ENCODE measurements at places on chromosomes 11 and 22.

GRCh38 chr22:41550952-41551491, 6.8 kb upstream of the POLR3H start:
- no peak for DNase-seq

DNA sequence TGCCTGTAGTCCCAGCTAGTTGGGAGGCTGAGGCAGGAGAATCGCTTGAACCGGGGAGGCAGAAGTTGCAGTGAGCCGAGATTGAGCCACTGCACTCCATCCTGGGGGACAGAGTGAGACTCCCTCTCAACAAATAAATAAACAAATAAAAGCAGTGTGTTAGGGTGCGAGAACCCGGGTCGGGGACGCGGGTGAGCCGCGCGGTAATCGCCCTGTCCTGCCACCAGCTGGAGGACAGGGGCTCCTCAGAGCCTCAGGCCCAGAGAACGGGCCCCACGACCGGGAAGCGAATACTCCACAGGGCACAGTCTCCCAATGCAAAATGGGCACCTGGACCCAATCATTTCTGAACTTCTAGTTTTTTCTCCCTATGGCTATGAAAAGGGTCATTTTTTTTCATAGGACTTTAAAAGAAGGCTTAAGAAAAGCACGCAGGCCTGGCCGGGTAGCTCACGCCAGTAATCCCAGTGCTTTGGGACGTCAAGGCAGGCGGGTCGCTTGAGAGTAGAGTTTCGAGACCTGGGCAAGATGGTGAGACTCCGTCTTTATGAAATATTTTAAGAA, 744 bp upstream of the MCM5 start:
- DNase-seq, result no peak

GRCh38 chr11:32002311-32002710, 88.6 kb upstream of the RCN1 start:
- no peak for DNase-seq

GRCh38 chr22:36680038-36680437, 23.5 kb downstream of the CACNG2 start:
- no peak for DNase-seq

- DNase-seq, result no peak
Measured at GRCh38 chr11:108754901-108755625, 90.2 kb downstream of the DDX10 start.

- no peak for DNase-seq
Measured at GRCh38 chr22:36823186-36823839, 6.5 kb upstream of the PVALB start.

DNA sequence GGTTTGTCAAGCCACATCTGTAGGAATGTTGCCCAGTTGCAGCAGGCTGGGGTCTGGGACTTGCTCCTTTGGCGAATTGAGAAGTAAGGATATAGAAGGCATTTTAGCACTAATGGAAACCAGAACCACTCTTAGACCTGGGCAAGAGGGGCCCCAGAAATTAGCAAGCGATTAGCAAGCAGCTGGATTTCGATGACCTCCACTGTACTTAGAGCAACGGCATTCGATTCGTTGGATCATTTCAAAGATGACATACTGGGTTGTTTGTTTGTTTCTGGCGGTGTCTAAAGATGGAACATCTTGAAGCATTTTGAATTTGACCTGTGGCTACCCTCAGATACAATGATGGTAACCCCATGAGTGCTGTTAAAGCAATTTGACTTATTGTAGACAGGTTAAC, 1.2 kb upstream of the CDPF1 start:
- no peak for DNase-seq

- no peak for DNase-seq
Measured at GRCh38 chr22:28397306-28397705, 282.3 kb downstream of the TTC28 start.

GRCh38 chr11:34977089-34977912, 60.9 kb downstream of the PDHX start:
- no peak for DNase-seq

DNA sequence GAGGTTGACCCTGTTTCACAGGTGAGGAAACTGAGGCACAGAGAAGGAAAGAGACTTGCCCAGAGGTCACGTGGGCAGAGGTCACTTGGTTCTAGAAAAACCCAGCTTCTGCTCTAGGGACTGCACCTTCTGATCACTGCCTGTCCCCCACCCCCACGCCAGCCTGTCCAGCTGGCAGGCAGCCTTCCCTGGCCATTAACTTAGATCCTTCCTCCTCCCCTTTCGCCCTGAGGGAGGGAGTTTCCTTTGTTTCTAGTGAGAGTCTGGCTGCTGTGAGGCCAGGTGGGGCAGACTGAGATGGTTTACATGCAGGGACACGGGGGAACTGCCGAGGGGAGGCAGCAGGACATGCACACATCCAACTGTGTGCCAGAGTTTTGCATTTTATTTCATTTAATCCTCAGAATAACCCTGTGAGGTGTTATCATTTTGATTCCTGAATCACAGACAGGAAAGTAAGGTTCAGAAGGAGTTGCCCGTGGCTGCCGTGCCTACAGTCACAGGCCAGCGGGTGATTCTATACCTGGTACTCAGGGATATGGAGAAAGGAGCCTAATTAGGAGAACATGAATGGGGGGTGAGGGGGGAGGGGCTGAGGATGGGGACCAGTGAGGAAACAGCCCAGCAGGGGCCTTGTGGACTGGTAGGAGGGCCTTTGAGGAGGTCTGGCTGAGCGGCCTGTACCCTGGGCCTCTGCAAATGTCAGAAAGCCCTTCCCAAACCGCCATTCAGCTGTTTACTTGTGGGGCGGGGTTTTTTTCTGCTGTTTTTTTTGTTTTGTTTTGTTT, 3.4 kb downstream of the FAM83F start:
- no peak for DNase-seq

DNA sequence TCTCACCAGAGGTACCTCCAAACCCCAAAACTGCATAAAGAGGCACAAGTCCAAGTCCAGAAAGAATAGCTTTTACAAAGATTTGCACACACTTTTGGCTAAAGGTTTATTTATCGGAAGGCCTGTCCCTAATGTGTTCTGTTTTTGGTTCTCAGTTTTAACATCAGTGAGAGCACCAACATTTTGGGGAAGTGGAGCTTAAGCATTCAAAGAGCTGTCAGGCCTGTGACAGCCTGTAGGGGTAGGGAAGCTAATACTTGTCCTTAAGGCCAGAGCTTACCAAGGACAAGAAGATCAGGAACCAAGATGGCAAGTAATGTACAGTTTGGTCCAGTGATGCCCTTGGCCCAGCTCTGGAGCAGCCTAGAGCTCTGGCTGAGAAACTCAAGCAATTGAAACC, 38.9 kb upstream of the SCUBE2 start:
- DNase-seq, result no peak

DNA sequence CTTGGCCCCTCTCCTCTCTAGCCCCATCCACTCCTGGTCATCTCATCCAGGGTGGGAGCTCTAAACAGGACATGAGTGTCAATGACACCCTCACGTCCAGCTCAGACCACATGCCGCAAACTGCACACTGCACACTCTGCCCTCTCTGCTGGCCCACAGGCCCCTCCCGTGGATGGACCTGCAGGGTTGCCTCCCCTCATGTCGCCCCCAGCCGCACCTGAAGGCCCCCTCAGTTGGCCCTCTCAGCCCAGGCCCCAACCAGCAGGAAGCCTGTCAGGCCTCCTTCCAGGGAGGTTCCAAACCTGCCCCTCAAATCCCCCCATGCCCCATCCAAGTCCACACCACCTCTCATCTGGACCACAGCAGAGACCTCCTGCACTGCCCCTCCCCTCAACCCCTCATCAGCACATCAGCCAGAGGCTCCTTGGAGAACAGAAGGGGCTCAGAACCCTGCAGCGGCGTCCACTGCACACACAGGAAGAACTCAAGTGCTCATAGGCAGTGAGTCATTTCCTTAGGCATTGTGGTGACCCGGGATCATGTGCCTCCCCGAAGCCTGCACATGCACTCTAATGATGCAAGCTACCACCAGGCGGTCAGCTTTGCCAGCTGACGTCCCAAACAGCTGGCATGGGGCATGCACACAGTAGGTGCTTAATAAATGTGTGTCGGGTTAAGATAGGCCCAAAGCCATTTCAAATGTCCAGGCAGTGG, 12.9 kb upstream of the CDKN1C start:
- no peak for DNase-seq

DNA sequence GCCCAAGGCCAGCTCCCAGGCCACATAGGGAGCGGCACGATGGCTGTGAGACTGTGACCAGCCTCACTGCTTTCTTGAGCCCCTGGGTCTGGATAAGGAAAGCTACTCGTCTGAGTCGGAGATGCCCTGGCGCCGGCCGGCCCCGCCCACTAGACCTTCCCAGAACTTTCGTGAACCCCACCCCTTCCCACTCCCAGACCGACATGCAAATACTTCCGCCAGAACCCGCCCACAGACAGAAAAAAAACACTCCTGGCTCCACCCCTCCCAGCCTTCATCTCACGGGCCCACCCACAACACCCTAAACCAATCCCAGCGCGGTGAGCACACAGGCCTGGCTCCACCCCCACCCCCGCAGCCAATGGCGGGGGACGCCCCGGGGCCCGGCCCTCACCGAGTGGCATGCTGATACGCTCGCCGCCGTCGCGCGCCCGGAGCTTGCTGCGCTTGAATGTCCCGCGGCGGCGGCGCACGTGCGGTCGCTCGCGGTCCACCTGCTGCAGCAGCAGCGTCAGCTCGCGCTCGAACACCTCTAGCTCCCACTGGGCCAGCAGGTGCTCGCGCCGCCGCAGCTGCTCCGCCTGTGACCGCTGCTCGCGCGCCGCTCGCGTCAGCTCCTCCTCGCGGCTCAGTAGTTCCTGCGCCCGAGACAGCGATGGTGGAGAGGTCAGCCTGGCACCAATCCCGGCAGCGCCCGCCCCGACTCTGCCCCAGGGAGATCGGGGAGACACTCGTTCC, 7.0 kb downstream of the MAP3K11 start:
- peak; percentile 82 for DNase-seq

DNA sequence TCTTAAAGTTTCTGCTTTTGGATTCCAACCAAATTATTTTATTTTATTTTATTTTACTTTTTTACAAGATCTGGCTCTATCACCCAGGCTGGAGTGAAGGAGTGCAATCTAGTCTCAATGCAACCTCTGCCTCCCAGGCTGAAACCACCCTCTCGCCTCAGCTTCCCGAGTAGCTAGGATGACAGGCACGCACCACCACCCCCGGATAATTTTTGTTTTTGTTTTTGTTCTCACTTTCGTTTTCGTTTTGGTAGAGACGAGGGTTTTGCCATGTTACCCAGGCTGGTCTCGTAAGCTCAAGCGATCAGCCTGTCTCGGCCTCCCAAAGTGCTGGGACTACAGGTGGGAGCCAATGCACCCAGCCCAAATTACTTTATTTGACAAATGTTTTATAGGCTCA, 219.8 kb downstream of the ETS1 start:
- no peak for DNase-seq

DNA sequence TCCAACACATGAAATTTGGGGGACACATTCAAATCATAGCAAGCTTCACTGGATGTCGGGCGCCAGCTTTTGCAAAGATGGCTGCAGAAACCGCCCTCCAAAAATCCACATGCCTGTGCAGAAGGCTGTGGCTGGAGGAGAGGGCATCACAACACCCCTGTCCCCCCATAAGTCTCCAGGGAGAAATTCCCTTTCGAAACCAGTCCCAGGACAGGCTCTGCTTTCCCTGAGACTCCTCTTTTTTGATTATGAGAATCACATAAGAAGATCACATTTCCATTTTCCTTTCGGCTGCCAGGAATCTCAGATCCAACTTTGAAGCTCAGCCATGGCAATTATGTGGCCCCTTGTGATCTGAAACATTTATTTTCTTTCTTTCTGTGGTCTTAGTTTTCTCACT, 9.7 kb downstream of the LIF start:
- no peak for DNase-seq

- no peak for DNase-seq
Measured at GRCh38 chr11:118749429-118749828, 41.5 kb downstream of the DDX6 start.

DNA sequence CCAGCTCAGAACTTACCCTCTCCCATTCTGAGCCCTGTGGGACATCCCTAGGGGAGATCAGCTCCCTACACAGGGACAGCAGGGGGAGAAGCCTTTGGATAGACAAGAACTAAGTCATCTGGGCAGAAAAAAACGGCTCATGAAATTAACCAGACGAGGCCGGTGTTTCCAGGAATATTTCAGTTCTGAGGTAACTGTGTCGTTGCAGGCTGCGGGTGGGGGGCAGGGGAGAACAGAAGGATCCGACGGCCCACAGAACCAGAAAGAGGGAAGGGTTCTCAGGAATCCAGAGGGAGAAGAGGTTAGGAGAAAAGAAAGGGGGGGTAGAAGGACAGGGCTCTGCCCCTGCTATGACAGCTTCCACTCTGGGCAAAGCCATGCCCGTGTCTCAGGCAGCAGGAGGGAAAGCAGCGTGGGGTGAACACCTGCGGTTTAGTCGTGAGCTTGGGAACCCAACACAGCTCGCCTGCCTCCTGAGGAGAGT, 3.6 kb downstream of the CLCF1 start:
- no peak for DNase-seq

- DNase-seq, result no peak
Measured at GRCh38 chr11:112440518-112440917, 179.9 kb upstream of the PLET1 start.

DNA sequence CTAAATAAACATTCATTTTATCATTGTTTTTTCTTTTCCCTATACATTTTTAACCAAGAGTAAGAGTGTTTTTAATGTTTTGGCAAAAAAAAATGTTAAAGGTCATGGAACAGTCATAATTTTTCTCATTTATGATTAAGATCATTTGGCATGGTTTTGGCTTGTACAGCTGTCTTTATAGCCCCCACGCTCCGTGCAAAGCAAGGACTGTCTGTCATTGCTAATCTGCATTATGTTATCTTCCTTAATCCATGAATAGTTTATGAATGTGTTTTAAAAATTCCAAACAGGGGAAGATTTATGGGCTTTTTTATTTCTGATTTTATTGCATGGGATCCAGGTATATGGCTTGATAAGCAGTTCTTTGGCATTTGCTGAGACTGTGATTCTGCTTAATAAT, 28.1 kb downstream of the PGM2L1 start:
- no peak for DNase-seq

- no peak for DNase-seq
Measured at GRCh38 chr11:74311352-74311926, at the start of gene P4HA3. P4HA3 (minus strand) TSS chr11:74311640; CDS start chr11:74311611, 29 bp downstream.

DNA sequence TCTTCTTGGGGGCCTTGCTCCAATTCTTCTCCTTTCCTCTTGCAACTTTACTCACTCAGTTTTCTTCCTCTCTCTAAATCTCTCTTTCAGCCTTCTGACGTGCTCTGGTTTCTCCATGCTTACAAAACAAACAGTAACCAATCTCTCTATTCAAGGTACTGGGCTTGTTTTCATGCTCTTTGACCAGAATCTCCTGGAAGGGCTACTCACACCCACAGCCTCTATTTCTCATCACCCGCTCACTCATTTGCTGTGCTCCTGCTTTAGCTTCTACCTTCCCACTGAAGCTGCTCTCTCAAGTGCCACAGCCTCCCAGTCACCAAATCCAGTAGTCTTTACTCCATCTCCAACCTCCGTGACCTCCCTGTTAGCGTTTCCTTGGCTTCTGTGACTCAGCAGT, 60.4 kb downstream of the SERGEF start:
- no peak for DNase-seq
